ENCODE measurements at places on chromosomes 4 and X.

DNA sequence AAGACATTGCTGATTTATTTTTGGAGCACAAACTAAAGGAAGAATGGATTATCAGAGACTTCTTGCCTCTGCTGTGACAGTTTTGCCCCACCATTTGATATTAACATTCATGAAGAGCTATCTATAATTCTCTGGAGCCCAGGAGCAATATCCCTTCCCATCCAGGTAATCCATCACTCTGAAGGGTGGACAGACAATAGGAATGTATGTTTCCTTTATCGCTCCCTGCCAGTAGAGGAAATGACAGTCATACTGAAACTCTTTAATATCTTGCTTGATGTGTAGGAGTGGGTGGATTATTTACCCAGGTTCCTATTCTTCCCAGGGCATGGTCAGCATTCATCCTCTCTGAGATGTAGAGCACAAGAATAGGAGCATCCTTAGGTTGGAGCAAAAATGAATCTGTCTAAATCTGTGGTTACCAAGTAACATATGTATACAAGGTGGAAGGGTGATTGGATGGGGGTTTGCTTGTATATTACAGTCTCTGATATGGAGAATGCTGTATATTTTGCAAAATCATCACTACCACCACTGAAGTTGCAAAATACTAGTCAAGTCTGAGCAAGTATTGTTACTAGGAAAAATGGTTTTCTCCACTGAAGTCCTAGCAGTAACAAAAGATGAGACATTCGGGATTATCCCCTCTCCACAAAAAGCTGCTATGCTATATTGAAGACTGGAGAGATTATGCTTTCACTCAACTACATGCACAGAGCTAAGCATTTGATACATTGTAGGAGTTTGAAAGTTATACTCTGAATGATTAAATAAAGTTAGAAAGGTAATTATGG lies 151.6 kb downstream of the CBLL2 start:
- DNase-seq: no peak

DNA sequence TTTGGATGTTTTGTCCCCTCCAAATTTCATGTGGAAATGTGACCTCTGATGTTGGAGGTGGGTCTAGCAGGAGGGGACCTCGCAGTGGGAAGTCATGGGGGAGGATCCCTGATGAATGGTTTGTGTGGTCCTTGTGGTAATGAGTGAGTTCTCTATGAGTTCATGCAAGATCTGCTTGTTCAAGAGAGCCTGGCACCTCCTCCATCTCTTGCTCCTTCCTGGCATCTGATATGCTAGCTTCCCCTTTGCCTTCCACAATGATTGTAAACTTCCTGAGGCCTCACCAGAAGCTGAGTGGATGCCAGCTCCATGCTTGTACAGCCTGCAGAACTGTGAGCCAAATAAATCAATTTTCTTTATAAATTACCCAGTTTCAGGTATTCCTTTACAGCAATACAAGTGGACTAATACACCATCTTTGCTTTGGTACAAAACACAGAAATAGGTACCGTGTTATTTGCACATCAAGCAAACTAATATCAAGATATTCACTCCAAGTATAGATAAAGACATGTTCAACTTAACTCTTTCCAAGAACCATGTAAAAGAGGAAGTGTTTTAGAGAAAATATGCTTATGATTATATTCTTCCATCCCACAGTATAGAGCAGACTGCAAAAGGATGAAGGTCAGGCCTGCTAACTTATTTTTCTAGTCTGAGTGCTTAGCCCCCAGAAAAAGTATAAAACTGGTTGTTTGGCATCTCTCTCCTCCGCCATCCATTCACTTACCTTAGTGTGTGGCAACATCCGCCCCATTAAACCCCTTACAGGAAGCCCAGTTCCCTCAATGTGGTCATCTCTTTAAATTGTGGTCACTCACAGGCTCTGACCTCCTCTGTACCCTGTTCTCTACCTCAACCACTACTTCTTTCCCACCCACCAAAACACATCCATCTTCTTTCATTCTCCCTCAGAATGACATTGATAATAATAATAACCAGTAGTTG lies 6.7 kb downstream of the ARAP2 start:
- no peak for DNase-seq

DNA sequence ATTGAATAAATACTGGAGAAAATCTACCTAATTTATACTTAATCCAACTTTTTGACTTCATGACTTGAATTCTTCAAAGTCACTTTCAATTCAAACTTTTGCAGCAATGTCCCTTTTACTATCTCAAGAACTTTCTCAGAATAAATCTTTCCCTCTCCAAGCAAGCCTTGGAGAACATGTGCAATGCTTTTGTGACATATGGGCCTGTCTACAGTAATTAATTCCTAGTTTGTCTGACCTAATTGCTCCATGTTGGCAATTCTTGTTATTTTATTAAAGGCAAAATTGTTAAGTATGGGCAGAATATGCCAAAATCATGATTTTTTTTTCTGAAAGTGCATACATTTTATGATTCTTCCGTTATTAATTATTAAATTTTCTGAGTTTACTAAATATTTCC lies 1115.3 kb downstream of the PDHA2 start:
- DNase-seq: no peak

DNA sequence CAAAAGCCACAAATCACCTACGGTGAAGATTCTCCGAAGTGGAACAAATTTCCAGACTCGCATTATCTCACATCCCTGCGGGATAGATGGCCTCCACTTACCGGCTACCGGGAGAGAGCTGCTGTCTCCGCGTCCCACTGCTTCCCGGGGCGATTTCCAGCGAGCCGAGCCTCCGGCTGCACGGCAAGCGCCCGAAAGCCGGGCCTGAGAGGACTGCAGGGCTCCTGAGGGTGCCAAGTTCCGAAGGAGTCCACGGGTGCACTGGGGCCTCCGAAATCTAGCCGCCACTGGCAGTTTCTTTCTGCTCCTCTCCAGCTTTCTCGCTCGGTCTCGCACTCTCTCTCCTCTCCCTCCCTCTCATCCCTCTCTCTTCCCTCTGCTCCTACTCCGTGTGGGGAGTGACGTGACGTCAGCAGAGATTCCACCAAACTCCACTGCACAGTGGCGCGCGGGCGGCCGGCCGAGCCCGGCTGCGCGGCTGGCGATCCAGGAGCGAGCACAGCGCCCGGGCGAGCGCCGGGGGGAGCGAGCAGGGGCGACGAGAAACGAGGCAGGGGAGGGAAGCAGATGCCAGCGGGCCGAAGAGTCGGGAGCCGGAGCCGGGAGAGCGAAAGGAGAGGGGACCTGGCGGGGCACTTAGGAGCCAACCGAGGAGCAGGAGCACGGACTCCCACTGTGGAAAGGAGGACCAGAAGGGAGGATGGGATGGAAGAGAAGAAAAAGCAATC lies 14.0 kb upstream of the PITX2 start:
- DNase-seq: no peak

DNA sequence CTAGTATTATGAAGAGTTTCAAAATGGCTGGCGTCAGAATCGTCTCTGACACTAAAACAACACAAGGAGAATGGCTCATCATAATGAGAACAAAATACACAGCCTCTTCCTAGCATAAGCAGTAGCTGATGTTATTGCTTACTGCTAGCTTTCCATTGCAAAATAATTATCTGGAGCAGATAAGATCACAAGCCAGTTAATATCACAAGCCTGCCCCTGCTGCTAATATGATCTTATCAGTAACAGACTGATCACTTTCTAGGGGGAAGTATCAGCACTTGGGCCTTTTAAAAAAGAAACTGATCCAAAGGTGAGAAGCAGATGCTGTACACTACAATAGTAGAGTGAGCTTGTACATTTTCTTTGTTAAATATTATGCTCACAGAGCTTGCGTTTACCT lies 554.8 kb upstream of the PABPC4L start:
- no peak for DNase-seq

- peak; percentile 11 for DNase-seq
These were observed 30.4 kb downstream of the ELF4 start for GRCh38 chrX:130079824-130080406.

GRCh38 chr4:147851135-147851534 lies 119.2 kb downstream of the ARHGAP10 start:
- DNase-seq: no peak
